ENCODE measurements at places on chromosomes 4 and X.

- DNase-seq: no peak
These were observed 74.9 kb downstream of the MAGEB10 start for GRCh38 chrX:27882695-27883094.

- no peak for DNase-seq
These were observed 33.1 kb upstream of the ANXA10 start for GRCh38 chr4:168059251-168059650.

DNA sequence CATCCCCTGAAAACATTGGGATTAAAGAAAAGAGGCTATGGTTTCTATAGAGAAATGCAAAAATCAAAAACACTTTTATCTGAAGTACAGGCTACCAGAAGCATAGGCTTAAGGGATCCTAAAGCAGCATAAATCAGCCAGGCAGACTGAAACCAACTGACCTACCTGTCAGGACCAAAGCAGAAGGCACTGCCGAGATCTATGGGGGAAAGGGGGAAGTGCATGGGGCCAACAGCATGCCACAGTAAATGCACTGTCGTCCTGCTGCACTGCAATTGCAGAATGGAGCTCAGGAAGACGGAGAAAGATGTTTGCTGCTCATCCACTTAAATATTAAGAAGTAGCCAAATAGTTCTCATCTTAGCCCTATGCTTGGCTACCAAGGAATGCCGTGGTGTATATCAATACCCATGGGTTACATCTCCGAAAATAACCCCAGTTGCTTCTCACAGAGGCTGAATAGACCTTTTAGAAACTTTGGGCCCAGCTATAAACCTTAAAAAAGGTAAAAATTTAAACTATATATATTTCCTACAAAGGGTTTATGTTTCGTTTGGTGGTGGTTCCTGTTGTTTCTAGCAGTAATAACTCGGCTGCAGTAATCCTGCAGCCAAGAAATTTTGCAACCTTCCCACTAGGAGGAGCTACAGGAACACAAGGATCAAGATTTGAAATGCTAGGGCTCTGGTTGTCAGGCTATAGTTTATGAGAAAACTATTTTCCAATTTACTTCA, 312.2 kb upstream of the DIAPH2 start:
- no peak for DNase-seq

DNA sequence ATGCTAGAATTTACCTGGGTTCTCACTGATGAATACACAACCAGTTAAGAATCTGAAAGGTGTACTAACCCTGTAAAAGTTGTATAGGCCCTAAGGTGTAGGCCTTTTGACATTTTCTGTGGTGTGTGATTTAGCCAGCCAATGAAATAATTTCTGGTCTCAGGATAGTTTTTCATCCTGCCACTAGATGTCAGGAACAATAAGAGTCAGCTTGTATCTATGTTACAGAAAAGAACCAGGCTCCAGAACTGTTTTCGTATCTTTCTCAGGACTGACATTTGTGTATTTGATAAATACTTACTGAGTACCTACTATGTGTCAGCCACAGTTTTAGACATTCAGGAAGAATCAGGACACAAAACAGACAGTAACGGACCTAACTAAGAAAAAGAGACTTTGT, 673.6 kb upstream of the TENM3 start:
- DNase-seq: no peak

GRCh38 chrX:9677098-9677739, 88.4 kb downstream of the GPR143 start:
- peak; percentile 7 for DNase-seq

GRCh38 chrX:28120072-28120471, 138.8 kb upstream of the DCAF8L1 start:
- DNase-seq: no peak

- DNase-seq: no peak
These were observed at the start of gene ARHGEF38 for GRCh38 chr4:105551965-105552746. Gene ARHGEF38, plus strand, starts transcription at chr4:105552620. Its CDS starts 146 bp downstream, at chr4:105552766.

GRCh38 chrX:121036137-121036536, 11.3 kb upstream of the GLUD2 start:
- no peak for DNase-seq

GRCh38 chr4:86586160-86586572, 7.9 kb upstream of the PTPN13 start:
- DNase-seq: no peak

DNA sequence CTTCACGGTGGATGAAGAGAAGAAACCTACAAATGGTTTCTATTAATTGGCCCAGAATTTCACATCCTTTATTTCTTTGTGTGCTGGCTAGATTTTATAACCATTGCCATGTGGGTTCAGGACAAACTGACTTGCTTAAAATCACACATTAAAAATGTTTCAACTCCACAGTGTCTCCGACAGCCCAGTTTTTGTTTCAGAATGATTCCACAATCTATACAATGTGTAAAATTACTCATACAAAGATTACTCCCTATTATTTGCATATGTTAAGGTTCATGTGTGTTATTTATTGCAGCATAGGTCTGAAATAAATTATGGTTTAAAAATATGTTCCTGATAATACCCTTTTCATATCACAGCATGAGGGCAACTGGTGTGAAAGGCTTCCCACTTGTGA, 20.6 kb downstream of the DCHS2 start:
- no peak for DNase-seq

- DNase-seq: no peak
These were observed 1038.6 kb downstream of the STPG2 start for GRCh38 chr4:97104666-97105065.

GRCh38 chr4:15793506-15794363, 15.6 kb downstream of the CD38 start:
- no peak for DNase-seq

DNA sequence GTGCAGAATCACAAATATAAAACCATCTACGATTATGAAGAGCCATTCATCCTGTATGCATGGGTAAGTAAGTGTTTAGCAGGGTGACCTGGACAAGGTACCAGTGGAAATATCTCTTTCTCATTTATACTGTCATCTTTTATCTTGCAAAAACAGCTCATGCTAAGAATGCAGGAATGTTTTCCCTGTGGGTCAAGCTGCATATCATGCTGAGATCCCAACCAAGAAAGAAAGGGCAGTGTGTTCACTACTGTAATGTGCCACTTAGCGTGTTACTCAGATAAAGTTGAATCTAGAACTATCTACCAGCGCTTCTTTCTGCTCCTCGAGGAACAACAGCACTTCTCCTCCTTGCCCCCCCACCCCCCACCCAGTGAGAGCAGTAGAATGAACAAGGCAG, 212.7 kb upstream of the TBL1X start:
- DNase-seq: no peak

- DNase-seq: no peak
These were observed 80.4 kb downstream of the NDST3 start for GRCh38 chr4:118114720-118115119.

GRCh38 chrX:124260845-124261244, 71.6 kb upstream of the TEX13D start:
- DNase-seq: no peak

DNA sequence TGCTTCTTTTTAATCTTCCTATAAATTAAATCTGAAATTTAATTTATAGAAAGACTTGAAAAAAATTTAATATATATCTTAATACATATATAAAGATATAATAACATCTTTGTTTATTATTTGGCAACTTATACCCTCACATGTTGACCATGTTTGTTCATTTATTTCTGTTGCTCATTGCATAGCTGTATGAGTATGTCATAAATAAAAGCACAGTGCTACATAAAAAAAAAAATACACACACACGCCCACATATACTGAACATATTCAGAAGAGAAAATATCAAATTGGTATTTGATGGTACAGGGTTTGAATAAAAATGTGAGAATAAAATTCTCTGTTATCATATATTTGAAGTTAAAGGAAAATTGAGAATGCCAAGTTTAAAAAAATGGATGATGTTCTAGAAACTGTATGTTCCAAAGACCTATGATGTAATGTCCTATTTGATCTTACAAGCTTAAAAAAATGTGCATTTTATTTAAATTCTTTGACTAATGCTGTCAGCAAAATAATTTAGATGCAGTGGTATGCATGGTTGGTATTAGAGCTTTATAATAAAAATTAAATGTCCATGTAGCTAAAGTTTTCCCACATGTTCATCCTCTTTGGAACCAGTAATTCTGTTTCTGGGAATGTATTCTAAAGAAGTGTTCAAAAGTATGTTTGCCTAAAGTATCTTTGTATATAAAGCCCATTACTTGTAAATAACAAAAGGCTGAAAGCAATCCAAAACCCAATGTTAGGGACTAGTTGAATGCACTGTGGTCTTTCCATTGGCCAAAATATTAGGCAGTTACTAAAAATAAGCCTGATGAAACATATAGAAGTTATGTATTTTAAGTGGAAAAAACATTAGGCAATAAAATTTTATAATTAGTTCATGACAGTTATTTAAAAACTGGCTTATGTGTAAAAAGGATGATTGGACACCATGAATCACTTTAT, 12.9 kb downstream of the TMEM184C start:
- DNase-seq: no peak

DNA sequence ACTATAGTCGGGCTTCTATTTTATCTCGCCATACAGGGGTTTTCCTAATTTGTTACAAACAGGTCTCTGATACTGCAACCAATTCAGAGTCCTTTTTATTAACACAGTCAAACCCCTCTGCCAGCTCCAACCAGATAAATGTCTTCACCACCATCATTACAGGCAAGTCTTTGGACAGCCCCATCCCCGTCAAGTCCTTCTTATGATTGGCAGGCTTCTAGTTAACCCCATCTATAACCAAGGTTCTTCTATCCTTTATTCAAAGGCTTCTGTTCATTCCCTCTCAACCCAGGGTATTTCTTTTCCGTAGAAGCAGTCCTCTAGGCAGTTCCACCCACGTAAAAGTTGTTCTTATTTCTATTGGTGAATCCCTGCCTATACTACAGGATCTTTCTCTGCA, 29.9 kb upstream of the FOXR2 start:
- DNase-seq: no peak

GRCh38 chr4:37970702-37971101, 10.5 kb downstream of the PTTG2 start:
- peak; percentile 63 for DNase-seq

GRCh38 chr4:41448934-41449333, 89.0 kb upstream of the LIMCH1 start:
- DNase-seq: no peak

DNA sequence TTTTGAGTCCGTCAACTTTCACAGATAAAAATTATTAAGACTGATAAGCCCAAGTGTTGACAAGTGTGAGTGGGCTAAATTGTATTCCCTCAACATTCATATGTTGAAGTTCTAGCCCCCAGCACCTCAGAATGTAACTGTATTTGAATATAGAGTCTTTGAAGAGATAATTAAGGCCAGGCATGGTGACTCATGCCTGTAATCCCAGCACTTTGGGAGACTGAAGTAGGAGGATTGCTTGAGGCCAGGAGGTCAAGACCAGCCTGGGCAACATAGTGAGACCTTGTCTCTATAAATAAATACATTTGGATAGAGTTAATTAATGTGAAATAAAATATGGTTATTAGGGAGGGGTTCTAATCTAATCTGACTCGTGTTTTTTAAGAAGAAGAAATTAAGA, 29.7 kb upstream of the SLC25A4 start:
- no peak for DNase-seq

GRCh38 chr4:175411251-175411650, 400.8 kb downstream of the GPM6A start:
- DNase-seq: no peak

DNA sequence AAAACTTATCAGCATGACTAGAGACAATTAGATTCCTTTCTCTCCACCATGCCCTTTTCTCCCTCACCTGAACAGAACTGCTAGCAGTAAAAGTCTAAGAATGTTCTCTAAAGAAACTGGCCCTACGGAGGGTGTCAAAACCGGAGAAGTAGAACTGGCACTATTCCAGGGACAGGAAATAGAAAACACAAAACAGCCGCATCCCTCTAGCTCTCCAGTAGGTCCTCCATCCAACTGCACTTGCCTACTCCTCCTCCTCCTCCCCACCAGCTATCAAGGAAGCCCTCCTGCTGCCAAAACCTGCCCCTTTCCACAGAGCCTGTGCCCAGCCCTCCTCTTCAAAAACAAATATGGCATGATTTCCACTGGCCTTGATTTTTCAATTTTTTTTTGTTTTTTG, 28.4 kb downstream of the FUNDC1 start:
- DNase-seq: no peak

GRCh38 chrX:136166221-136166855, 19.0 kb downstream of the FHL1 start:
- no peak for DNase-seq

- DNase-seq: peak; percentile 43
These were observed 645 bp upstream of the RAB28 start for GRCh38 chr4:13484749-13485221.

- DNase-seq: no peak
These were observed 135.4 kb downstream of the CRLF2 start for GRCh38 chrX:1076871-1077651.

DNA sequence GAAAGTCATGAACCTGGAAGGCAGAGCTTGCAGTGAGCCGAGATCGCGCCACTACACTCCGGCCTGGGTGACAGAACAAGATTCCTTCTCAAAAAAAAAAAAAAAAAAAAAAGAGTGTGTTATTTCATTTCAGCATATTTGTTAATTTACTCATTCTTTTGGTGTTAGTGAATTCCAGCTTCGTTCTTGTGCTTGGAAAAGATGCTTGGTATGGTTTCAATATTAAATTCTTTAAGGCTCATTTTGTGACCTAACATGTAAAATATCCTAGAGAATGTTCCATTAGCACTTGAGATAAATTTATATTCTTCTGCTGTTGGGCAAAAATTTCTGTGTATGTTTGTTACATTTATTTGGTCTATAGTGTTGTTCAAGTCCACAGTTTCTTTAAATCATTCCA, 66.8 kb downstream of the SPIN3 start:
- DNase-seq: no peak

GRCh38 chrX:45348296-45348695, 147.6 kb upstream of the DIPK2B start:
- no peak for DNase-seq

GRCh38 chrX:12390301-12390700, 252.0 kb downstream of the FRMPD4 start:
- no peak for DNase-seq

DNA sequence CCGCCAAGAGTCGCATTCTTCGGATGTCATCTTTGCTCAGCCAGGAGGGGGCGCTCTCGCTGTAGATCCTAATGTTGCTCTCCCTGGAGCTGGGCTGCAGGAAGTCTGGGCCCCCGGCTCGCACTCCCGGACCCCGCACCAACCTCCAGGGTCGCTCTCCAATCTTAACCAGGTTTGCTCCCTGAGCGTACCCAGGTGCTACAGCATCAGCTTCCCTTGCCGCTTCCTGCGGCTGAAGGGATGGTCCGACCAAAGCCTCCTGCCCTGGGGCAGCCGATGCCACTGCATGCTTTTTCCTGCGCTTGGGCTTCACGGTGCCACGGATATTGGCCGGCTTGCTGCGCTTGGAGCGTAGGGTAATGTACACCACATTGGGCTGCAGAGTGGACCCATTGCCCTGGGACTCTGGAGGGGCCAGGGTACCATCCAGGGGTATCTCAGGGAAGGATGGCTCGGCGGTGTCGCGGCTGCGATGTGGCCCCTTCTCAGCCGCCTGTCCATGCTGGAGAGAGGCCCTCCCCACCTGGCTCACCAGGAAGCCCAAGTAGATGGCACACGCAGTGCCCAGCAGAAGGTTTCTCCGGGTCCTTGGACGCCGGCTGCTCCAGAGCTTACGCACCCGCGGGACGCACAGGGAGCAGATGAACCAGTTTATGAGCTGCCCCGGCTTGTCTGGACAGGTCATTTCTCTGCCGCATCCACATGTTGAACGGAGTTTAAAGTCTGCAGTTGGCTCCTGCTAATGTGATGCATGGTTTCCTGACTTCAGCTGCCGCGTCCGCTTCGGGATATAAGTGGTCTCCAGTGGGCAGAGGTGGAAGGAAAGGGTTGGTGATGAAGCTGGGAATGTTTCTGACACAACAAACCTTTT, 1.9 kb downstream of the GASK1B start:
- no peak for DNase-seq

Data from CD4-positive, alpha-beta T cell treated with Interleukin-15 for 4 hours (primary cell).